CD4-positive, alpha-beta memory T cell (primary cell): ENCODE measurements at places on chromosomes 2 and 18.
A peak's percentile ranks its signal among the peaks of the same experiment; 100 is the strongest.

DNA sequence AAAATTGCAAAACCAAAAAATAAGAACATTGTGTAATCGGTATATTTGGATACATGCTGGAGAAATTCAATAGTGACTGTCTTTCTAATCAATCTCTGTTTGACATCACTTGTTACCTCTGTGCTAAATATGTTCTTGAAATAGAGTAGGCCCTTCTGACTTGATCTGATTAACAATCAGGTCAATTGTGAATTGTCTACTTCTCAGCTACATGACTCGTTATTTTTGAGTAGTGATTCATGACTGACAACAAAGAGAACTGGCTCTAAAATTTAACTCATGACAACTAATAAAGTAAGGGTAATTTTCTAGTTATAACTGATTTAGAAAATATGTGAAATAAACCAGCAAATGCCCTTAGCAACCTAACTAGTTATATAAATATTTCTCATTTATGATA, 312.1 kb downstream of the TMX3 start:
- DNase-seq = no peak

DNA sequence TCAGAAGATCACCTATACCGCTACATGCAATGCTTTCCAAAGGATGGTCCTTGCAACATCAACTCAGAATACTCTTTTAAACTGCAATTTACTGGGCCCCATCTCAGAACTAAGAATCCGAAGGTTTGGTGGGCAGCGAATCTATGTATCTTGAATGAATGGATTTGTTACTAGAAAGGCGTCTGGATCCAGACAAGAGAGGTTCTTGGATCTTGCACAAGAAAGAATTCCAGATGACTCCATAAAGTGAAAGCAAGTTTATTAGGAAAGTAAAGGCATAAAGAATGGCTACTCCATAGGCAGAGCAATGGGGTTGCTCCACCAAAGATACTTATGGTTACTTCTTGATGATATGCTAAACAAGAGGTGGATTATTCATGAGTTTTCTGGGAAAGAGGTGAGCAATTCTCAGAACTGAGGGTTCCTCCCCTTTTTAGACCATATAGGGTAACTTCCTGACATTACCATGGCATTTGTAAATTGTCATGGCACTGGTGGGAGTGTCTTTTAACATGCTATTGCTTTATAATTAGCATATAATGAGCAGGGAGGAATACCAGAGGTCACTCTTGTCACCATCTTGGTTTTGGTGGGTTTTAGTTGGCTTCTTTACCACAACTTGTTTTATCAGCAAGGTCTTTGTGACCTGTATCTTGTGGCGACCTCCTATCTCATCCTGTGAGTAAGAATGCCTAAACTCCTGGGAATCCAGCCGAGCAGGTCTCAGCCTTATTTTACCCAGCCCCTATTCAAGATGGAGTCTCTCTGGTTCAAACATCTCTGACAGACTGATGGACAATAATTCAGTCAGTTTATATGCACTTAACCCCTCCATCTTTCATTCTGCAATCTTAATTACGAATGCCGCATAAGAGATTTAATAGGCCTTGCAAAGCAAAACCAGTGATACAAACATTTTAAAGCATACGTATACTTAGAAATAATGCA, 7.5 kb upstream of the RMDN2 start:
- DNase-seq = no peak

DNA sequence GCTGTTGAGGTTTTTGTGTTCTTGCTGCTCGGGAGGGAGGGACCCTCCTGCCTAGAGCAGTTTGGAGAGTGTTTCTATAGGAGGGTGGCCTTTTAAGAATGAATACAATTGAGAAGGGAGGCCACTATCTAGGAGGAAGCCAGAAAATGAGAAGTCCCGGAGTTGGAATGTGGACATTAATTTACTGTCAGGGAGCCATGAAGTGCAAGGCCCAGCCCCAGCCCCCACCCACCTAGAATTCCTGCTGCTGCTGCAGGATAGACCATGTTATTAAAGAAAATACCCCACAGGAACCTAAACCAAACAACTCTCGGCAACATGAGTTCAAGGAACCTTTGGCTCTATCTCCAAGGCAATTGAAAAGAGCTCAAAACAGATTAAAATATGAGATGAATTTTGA, 46.0 kb downstream of the ZBTB7C start:
- DNase-seq = no peak

- no peak for DNase-seq
Measured at GRCh38 chr2:232237464-232237863, 141.1 kb upstream of the ALPP start.

- DNase-seq = no peak
Measured at GRCh38 chr2:238422285-238422684, 4.4 kb upstream of the ASB1 start.

DNA sequence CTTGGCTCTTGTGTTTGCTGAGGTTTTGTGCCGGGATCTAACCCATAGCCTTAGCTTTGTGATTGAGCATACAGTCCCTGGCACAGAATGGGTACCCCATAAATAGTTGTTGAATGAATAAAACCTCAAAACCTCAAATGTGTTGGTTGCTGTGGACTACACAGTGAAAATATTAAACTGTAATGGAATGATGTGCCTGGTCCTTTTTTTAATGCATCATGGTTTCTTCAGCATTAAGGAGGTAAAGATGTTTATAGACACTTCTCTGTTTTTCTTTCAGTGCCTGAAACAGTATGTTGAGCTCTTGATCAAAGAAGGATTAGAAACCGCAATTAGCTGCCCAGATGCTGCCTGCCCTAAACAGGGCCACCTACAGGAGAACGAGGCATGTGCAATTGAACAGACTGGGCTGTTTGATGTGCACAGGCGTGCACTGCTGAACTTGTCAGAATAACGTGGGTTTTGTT, 97.0 kb downstream of the RNF144A start:
- peak; percentile 38 for DNase-seq

GRCh38 chr2:8627019-8627691, 54.7 kb upstream of the ID2 start:
- no peak for DNase-seq

DNA sequence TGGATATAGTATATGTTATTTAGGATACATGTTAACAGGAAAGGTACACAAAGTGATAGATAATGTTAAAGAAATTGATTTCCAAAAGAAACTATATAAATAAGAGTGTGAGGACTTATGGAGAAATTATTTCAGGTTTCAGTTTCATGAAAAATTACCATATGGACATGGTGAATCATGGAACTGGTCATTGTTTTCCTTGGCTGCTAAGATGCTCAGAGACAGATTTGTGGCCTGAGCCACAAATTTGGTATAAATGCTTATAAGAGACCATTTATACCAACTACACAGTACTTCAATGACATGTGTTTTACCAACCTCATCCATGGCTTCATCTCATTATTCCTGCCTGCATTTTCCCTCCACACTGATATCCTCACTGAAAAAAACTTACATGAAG, 188.1 kb downstream of the FMNL2 start:
- DNase-seq = no peak

- no peak for DNase-seq
Measured at GRCh38 chr2:145253492-145253891, 733.6 kb upstream of the ZEB2 start.

DNA sequence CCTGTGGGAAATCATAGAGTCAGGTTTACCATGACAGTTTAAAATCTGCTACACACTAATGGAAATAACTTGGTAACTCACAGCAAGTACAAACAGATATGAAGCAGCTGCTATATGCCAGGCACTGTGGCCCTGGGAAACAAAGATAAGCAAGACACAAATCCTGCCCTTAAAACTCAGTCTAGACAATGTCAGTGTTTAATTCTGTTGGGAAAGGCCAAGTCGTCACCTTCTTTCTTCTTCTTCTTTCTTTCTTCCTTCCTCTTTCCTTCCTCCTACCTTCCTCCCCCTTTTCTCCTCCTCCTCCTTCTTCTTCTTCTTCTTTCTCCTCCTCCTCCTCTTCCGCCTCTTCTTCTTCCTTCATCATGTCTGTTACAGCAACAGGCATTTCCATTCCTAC, 26.8 kb downstream of the PLEK start:
- DNase-seq = no peak

DNA sequence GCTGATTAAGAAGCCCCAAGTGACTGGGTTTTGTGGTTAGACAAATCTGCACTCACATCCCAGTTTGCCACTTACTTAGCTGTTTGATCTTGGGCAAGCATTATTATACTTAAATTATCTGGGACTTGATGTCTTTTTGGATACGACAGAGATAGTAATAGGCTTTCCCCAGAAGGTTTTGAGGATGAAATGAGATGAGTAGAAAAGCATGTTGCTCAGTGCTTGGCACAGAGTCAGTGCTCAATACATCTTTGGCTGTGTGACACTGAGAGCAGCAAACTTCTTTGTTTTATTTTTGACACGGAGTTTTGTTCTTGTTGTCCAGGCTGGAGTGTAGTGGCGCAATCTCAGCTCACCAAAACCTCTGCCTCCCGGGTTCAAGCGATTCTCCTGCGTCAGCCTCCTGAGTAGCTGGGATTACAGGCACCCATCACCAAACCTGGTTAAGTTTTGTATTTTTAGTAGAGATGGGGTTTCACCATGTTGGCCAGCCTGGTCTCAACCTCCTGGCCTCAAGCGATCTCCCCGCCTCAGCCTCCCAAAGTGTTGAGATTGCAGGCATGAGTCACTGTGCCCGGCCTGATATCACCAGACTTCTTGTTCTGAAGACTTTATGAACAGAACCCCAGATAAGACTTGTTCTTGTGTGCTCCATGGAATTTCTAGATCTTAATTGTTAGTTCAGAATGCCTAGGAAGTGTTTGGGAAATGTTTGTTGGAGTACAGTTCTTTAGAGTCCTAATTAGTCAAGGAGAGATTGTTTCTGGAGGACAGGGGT, 521.2 kb downstream of the SLC4A3 start:
- DNase-seq = no peak

DNA sequence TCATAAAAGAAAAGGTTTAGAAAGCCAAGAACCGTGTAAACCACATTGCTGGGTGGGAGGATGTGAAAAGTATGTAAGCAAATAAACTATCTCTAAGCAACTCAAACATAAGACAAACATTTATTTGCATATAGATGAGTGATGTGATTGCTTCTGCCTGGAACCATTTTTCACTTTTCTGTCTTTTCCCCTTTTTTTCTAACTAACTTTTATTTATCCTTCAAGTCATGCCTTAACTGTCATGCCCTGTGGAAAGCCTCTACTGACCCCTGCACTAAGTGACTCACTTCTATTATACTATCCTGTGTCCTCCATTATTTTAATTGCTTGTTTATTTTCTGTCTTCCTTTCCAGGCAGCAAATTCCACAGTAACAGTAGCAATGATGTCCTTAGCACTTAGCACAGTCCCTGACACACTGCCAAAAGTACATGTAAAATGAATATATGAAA, 87.5 kb upstream of the CTAGE1 start:
- DNase-seq = no peak

- DNase-seq = no peak
Measured at GRCh38 chr2:53826030-53826410, 33.7 kb downstream of the GPR75 start.

DNA sequence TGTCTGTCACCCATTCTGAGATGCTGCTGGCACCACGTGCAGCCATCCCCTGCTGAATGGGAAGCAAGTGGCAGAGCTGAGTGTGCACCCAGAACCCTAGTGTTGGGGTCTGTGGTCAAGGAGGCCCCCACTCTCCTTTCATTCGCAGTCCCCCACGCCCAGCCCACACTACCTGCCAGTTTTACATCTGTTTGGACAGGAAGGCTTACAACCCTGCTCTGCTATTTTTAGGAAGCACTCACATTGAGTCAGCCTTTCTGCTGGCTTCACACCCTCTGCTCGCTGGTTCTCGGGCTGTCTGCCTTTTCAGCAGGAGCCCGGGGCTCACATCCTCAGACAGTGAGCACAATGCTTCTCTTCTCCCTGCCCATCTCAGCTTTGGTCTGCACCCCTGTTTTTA, 10.7 kb upstream of the ADCY3 start:
- DNase-seq = no peak

DNA sequence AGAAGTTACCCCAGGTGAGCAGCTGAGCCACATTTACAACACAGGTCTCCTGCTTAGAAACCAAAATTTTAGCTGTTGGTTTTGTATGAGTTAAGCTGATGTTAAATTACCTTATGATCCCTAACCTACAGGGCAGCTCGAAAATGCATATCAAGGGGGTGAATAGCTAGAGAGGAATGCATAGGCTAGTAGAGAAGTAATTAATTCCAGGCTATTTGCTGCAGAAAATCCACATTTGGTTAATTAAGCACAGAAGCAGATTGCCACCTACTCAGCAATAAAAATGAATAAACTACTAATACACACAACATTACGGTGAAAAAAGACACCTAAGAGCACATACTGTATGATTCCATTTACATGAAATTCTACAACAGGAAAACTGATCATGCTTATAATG, 91.4 kb downstream of the OSBPL1A start:
- no peak for DNase-seq

GRCh38 chr2:3517948-3518495, 1.3 kb downstream of the ADI1 start:
- no peak for DNase-seq

DNA sequence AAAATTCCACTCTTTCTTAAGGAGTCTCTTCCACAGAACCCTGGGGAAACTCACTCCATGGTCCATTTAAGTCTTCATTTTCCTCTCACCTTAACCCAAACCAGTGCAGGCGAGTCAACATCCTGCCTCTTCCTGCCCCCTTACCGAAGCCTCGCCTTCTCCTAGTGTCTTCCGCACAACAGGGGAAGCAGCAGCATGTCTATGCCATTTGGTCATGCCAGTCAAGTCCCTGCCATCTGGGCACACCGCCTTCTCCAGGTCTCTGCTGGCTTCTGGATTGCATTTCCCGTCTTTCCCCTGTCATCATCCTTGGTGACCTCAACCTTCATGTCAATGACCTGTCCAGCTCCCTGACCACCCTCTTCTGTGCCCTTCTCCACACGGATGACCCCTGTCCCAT, 77.3 kb upstream of the FZD7 start:
- no peak for DNase-seq

DNA sequence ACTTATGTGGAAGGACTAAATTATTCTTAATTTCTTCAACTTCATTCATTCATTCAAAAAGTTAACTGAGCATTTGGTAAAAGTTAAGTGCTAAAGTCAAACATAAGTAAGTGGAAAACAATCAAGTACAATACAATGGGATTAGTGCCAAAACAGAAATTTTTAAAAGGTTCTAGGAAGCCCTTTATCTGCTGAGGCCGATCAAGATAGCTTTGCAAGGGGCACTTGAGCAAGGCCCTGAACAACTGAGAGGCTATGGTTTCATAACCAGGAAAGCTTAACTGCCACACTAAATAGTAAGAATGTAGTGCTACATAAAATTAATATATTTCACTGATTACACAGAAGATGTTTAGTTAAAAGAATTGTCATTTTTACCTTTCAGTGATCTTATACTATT, 76.5 kb downstream of the NOL10 start:
- DNase-seq = no peak

- DNase-seq = no peak
Measured at GRCh38 chr2:8536686-8537561, 144.9 kb upstream of the ID2 start.

GRCh38 chr2:140600116-140600515, 1530.7 kb downstream of the LRP1B start:
- no peak for DNase-seq

DNA sequence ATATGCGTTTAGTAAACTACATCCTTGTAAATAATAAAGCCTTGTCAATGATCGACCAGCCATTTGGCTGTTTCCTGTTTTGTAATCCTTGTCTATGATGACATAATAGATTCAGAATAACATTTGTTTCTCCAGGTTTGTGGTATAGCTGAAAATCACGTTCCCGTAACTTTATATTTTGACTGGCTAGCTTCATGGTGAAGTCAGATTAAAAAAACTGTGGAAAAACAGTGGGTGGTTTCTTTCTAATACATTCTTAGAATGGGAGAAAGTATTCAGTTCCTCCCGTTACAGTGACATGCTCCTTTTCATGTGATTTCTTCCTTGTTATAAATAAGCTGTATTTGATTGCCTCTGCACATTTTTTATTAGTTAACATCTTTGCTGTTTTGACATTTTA, 366.9 kb downstream of the NYAP2 start:
- no peak for DNase-seq
